ENCODE measurements at places on chromosomes 7 and 10. TPM values are rescaled to one million over a fixed set of nuclear protein-coding genes. Genes with fewer than 3 reads are reported as not detected.

Gene APBB1IP
- total RNA-seq: 11.0 TPM

DNA sequence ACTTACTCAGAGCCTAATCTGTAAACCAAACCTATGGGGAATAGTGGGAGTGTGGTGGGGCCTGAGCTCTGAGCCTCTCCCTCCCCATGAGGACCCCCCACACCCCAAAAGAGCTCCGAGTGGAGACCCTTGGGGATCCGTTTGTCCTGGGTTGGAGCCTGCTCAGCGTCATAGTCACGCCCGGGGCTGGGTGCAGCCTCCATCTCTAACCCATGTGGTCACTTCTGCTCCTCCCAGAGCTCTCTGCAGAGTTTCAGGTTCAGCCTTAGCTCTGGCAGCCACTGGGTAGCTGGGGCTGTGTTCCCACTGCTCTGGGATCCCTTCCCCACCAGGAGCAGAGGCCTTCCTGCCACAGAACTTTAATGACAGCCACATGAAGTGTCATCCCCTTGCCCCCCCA is 25.9 kb downstream of the PFKFB3 start:
- H3K27me3 ChIP-seq: no peaks in the 10 kb centered on the region
- no peak for DNase-seq
- peaks cover 20% of the 10 kb centered on the region for H3K36me3 ChIP-seq
- H3K4me1 ChIP-seq: no peaks in the 10 kb centered on the region
- H3K4me3 ChIP-seq: no peak overlapping the region
- H3K27ac ChIP-seq: peak overlapping the region; percentile 10

Gene PCGF5
- total RNA-seq: 145 TPM

Gene ADAMTS14
- total RNA-seq: 0.62 TPM

DNA sequence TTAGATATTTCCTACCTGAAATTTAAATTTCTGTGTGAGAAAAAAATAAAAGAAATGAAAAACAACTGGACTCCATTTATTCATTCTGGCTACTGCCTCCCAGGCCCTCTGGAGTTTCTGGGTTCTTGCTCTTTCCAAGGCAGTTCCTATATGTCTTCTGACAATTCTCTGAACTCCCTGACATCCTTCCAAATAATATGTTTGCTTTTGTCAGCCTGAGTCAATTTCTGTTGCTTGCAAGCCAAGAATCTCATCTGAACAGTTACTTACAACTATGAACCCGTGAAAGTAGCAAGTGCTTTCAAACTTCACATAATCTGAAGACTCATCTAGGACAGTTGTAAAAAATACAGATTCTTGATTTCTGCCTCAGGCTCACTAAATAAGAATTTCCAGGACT is 216.7 kb upstream of the NPVF start:
- DNase-seq: no peak
- H3K27ac ChIP-seq: no peak overlapping the region
- no peaks in the 10 kb centered on the region for H3K4me1 ChIP-seq

DNA sequence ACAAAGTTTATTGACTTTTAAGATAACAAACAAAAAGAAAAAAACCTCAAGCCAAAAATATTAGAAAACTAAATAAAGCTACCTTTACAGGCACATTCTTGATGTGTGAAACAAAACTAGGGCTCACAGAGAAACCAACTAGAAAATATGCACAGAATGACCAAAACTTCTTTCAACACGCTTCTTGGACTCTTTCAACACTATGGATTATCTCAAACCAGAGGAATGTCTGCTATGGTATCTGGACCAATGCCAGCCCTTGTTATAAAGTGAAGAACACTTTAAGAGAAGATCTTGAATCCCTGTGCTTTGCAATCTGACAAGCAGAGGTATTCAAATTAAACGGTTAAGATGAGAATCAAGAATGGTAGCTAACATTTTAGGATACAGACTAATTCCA is 76.6 kb downstream of the DNAJC1 start:
- no peak overlapping the region for H3K27ac ChIP-seq
- no peaks in the 10 kb centered on the region for H3K36me3 ChIP-seq
- H3K4me1 ChIP-seq: no peaks in the 10 kb centered on the region

Gene INMT
- 83.0 TPM for total RNA-seq

DNA sequence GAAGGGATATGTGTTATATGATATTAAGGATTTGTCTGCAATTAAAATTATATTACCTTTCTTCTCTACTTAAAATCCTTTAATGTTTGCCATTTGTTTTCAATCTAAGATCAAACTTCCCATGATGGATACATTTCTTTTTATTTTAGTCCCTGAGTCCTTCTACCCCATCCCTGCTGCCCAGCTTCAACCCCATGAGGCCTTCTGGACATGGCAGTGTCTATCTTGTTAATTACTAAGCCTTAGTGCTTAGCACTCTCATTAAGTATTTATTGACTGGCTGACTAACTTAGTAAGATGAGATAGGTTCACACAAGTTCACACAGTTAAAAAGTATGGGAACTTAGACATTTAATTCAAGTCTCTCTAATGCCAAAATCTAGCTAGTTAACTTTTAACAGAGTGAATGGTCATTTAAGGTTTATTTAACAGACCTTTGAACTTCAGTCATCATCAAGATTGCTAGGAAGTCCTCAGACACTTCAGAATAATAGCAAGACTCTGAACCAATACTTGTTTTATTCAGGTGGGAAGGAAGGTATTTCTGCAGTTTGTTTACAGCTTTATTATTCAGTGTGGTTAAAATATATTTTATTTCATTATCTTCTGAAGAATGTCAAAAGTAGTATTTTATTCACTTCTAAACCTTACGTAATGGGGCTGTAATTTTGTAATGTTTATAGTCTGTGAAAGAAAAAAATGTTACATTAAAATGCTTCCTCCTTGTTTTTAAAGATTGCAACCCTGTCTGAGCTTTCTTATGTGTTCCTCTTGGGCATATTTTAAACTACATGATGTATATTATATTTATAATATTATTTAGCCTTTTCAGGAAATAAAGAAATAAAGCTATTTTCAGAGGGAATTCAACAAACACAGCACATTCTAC is 848.9 kb downstream of the REEP3 start:
- no peak for DNase-seq
- no peak overlapping the region for H3K4me3 ChIP-seq
- no peaks in the 10 kb centered on the region for H3K36me3 ChIP-seq
- no peak overlapping the region for H3K27ac ChIP-seq

Gene PDE6C
- not detected for total RNA-seq

DNA sequence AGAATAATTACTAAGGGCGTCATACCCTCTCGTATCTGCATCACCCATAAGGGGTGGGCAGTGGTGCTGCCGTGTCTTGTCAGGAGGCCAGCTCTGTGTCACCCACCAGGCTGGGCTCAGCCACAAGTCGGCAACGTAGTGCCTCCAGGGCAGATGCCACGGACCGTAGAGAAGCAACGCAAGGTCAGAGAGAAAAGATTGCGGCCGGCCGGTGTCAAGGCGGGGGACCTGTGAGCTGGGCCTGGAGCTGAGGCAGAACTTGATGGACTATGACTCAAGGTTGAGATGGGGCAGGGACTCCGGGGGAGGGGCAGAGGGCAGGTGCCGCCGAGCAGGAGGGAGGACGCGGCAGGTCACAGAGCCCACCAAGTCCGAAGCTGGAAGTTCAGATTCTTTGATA is 29.5 kb downstream of the FOXK1 start:
- H3K4me1 ChIP-seq: no peaks in the 10 kb centered on the region
- no peaks in the 10 kb centered on the region for H3K36me3 ChIP-seq
- no peak overlapping the region for H3K4me3 ChIP-seq
- H3K27ac ChIP-seq: no peak overlapping the region
- no peaks in the 10 kb centered on the region for H3K27me3 ChIP-seq

DNA sequence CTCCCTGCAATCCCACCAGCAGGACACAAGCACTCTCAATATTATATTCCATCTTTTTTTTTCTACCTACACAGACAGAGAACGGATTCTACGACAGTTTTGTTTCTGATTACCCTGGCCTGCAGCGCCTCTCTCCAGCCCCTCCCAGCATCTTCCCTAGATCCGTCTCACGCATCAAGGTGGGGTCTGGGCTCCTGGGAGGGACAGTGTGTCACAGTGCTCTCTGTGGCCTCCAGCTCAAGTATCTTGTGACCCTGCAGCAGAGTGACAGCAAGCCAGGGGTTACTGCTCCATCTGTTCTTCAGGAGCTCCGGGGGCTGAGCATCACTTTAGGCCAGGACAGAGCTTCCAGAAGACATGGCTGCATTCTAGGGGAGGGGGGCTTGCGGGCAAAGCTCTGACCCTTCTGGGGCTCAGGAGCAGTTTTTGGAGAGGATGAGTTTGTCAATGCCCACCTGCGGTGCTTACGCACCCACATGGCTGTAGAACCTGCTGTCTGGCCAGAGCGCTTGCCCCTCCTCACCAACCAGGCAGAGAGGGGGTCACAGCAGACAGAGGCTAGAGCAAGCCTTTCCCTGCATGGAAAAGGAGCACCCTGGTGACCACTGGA is 22.6 kb downstream of the MYO1G start:
- no peak for DNase-seq
- H3K27me3 ChIP-seq: no peaks in the 10 kb centered on the region
- no peak overlapping the region for H3K27ac ChIP-seq
- H3K4me3 ChIP-seq: no peak overlapping the region
- no peaks in the 10 kb centered on the region for H3K4me1 ChIP-seq

DNA sequence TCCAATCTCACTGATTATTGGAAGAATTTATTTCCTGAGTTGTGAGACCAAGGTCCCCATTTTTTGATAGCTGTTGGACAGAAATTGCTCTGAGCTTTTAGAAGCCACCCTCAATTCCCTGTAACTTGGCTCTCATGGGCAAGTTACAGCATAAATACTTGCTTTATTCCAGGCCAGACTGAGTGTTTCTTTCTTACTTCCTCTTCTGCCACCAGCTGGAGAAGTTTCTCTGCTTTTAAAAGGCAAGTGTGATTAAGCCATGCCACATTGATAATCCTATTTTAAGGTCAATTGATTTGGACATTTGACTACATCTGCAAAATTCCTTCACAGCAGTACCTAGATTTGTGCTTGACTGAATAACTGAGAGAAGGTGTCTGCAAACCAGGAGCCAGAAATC is 14.1 kb upstream of the TAS2R41 start:
- no peak for DNase-seq
- H3K27me3 ChIP-seq: no peaks in the 10 kb centered on the region
- no peak overlapping the region for H3K27ac ChIP-seq
- H3K4me3 ChIP-seq: no peak overlapping the region
- H3K36me3 ChIP-seq: no peaks in the 10 kb centered on the region
